ENCODE measurements at places on chromosomes 2 and 18. TPM values are rescaled to one million over a fixed set of nuclear protein-coding genes. Genes with fewer than 3 reads are reported as not detected.

DNA sequence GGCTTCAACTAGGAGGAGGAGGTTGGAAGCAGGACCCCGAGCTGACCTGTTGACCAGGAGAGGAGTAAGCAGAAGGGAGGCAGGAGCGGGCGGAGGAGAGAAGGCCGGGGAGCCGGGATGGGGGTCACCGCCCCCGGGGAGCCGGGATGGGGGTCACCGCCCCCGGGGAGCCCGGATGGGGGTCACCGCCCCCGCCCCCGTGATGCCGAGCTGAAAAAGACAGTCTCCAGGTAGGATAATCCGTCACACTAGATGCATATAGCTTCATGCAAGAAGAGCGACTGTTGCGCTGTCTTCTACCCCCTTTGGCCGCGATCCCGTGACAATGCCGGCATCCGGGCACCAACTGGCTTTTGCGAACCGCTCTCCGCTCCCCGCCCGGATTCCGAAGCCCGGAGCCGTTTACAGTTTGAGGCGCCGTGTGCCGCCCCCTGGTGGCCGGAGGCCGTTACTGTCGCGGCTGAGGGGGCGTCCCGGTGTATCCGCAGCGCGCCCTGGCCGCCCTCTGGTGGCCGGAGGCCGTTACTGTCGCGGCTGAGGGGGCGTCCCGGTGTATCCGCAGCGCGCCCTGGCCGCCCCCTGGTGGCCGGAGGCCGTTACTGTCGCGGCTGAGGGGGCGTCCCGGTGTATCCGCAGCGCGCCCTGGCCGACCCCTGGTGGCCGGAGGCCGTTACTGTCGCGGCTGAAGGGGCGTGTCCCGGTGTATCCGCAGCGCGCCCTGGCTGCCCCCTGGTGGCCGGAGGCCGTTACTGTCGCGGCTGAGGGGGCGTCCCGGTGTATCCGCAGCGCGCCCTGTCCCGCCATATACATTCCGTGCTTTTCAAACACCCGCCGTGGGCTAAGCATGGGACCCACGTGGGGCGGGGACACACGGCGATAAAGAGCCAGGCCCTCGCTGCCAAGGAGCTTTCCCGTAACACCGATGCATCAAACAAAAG lies 89.6 kb downstream of the ACTR3 start:
- peak overlapping the region; percentile 14 for H3K27ac ChIP-seq
- H3K4me3 ChIP-seq: no peak overlapping the region
- peaks cover 12% of the 10 kb centered on the region for H3K4me1 ChIP-seq
- peaks cover 11% of the 10 kb centered on the region for H3K36me3 ChIP-seq

GRCh38 chr2:85326406-85327159 lies 1.2 kb downstream of the TGOLN2 start:
- H3K4me3 ChIP-seq: peak overlapping the region; percentile 99
- peaks cover 18% of the 10 kb centered on the region for H3K36me3 ChIP-seq
- no peaks in the 10 kb centered on the region for H3K27me3 ChIP-seq
- DNase-seq: peak; percentile 36

EPB41L3 gene
- total RNA-seq: 1.9 TPM

- DNase-seq: no peak
- H3K27me3 ChIP-seq: peaks cover 66% of the 10 kb centered on the region
- H3K4me1 ChIP-seq: peaks cover 3% of the 10 kb centered on the region
- H3K4me3 ChIP-seq: no peak overlapping the region
Measured at GRCh38 chr18:78979056-78979729, 425 bp upstream of the SALL3 start.

DNA sequence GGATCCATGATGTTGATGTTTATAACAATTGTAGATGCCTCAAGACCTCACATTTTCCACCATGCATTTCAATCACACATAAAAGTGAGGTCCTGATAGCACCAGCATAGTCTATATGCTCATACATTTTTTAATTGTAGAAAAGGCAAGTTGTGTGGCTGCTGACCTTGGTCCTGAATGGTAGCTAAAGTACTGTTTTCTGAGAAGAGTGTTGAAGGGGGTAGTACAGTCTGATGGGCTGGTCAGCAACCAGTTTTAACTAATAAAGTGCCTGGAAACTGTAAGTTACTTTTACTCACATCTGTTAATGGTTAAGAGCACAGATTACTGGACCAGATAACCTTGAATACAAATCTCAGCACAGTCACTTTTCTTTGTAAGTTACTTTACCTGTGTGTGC lies 15.9 kb downstream of the ZNF638 start:
- no peak overlapping the region for H3K27ac ChIP-seq
- DNase-seq: no peak
- peaks cover 37% of the 10 kb centered on the region for H3K4me1 ChIP-seq
- H3K27me3 ChIP-seq: no peaks in the 10 kb centered on the region
- peaks cover 7% of the 10 kb centered on the region for H3K36me3 ChIP-seq

DNA sequence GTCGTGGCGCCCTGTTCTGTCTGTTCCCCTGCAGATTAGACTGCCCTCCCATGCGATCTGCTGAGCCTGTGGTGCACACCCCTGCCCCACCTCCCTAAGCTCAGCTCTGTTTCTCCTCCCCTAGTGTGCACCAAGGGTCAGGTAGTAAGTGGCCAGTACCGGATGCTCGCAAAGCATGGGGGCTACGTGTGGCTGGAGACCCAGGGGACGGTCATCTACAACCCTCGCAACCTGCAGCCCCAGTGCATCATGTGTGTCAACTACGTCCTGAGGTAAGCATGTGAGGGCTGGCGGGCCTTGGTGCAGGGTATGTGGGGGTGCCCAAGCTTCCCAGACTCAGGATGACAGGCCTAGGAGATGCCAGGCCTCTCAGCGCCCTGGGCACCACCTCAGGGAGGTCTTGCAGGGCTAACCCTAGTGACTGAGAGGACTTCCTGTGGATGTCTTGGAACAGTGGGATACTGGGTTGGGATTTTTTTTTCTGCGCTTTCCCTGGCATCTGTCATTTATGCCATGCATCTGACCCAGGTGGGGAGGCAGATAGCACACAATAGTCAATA lies 78.4 kb downstream of the EPAS1 start:
- DNase-seq: no peak
- no peaks in the 10 kb centered on the region for H3K27me3 ChIP-seq
- no peak overlapping the region for H3K4me3 ChIP-seq
- no peak overlapping the region for H3K27ac ChIP-seq
- H3K36me3 ChIP-seq: no peaks in the 10 kb centered on the region
- peaks cover 2% of the 10 kb centered on the region for H3K4me1 ChIP-seq

- H3K27ac ChIP-seq: no peak overlapping the region
- no peaks in the 10 kb centered on the region for H3K36me3 ChIP-seq
- H3K4me3 ChIP-seq: no peak overlapping the region
- peaks cover 16% of the 10 kb centered on the region for H3K27me3 ChIP-seq
- H3K4me1 ChIP-seq: peaks cover 5% of the 10 kb centered on the region
Measured at GRCh38 chr2:190765386-190766173, 115.0 kb upstream of the GLS start.

TUBA4B gene
- not detected for total RNA-seq

GPR45 gene
- total RNA-seq: not detected

ALPP gene
- 0.45 TPM for total RNA-seq

GRCh38 chr18:7011142-7011541 lies 106.5 kb downstream of the LAMA1 start:
- no peaks in the 10 kb centered on the region for H3K36me3 ChIP-seq
- H3K4me3 ChIP-seq: peak overlapping the region; percentile 25
- no peak overlapping the region for H3K27ac ChIP-seq
- H3K4me1 ChIP-seq: no peaks in the 10 kb centered on the region

GRCh38 chr2:134280231-134280630 lies 26.4 kb downstream of the MGAT5 start:
- peaks cover 4% of the 10 kb centered on the region for H3K36me3 ChIP-seq
- H3K4me3 ChIP-seq: no peak overlapping the region
- H3K27ac ChIP-seq: peak overlapping the region; percentile 74
- H3K4me1 ChIP-seq: peaks cover 51% of the 10 kb centered on the region
- H3K27me3 ChIP-seq: no peaks in the 10 kb centered on the region

DNA sequence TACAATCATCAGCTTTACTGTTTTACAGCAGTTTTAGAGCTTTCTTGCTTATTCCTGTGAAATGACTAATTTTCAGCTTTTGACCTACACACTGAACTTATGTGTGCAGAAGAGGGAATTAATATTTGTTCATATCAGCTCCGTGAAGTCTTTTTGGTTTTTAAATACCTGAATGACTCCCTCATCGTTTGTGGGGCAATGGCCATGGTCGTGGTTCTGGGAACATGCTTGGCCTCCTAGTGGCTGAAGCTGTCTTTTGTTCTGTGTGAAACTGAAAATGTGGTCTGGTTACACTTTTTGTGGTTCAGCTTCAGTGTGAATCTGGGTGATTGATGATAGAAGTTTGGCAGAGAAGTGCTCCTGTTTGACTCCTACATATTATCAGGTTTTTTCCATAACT lies 408.1 kb downstream of the THSD7B start:
- no peaks in the 10 kb centered on the region for H3K4me1 ChIP-seq
- no peak overlapping the region for H3K4me3 ChIP-seq
- H3K27ac ChIP-seq: no peak overlapping the region
- no peaks in the 10 kb centered on the region for H3K27me3 ChIP-seq
- H3K36me3 ChIP-seq: no peaks in the 10 kb centered on the region

- H3K36me3 ChIP-seq: peaks cover 5% of the 10 kb centered on the region
- peaks cover 41% of the 10 kb centered on the region for H3K4me1 ChIP-seq
Measured at GRCh38 chr2:15178946-15179345, 382.2 kb downstream of the NBAS start.

DUSP11 gene
- total RNA-seq: 35.6 TPM

DNA sequence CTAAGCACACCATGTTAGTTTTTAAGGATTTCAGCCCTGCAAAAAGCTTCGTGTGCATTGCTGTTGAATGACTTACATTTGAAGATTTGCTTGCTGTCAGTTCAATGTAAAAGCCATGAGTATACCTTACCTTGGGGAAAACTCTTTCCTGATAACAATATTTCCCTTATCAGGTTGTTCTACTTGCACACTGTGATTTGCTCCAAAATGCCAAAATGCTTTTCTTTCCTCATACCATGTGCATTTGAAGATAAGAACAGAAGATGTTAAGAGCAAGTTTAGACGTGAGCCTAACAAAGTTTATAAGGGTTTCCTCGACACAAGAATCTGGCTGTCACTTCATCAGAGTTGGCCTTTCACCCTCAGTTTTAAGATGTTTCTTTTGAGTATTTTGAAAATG lies 57.6 kb downstream of the SCN1A start:
- peaks cover 20% of the 10 kb centered on the region for H3K27me3 ChIP-seq
- H3K36me3 ChIP-seq: no peaks in the 10 kb centered on the region
- H3K27ac ChIP-seq: no peak overlapping the region
- H3K4me1 ChIP-seq: no peaks in the 10 kb centered on the region

DNA sequence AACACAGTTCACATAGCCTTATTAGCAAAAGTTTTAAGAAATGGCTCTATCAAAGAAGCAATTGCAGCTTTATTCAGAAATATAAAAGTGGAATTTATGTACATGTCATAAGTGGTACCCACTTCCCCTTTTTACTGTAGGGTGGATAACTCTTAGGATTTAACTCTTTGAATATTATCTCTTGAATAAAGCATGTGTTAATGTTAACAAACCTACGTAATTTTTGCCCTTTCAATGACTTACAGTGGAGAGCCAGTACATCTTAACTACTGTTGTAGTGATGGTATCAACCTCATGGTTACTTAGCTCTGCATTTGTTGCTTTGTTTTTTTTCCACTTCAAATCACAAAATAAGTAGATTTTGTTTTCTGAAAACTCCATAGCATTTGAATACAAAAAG lies 8.8 kb downstream of the NABP1 start:
- H3K4me1 ChIP-seq: peaks cover 28% of the 10 kb centered on the region
- DNase-seq: no peak
- no peaks in the 10 kb centered on the region for H3K27me3 ChIP-seq
- no peak overlapping the region for H3K4me3 ChIP-seq

DNA sequence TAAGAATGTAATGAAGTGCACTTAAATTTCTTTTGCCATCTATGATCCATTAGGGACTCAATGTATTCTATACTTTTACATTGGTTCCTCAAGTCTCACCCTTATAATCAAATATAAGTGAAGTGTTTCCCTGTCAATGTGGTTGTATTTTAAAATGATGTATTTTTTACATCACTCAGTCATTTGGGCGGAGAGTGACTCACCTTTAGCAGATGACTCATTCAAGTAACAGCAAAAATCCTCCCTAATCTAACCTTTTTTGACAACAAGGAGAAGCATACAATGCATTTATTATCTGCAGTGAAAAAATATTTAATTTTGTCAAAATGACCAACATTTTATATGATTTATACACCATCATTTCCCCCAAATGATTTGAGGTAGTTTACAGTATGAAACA lies 94.4 kb downstream of the FANCL start:
- no peaks in the 10 kb centered on the region for H3K27me3 ChIP-seq
- peaks cover 5% of the 10 kb centered on the region for H3K4me1 ChIP-seq
- H3K4me3 ChIP-seq: no peak overlapping the region
- H3K36me3 ChIP-seq: peaks cover 7% of the 10 kb centered on the region
- no peak for DNase-seq
- no peak overlapping the region for H3K27ac ChIP-seq

Data from T-helper 17 cell (primary cell).